ENCODE measurements at places on chromosomes 2 and 18. TPM values are rescaled to one million over a fixed set of nuclear protein-coding genes. Genes with fewer than 3 reads are reported as not detected.

GRCh38 chr2:62504657-62505056, 1.3 kb downstream of the TMEM17 start:
- no peak for DNase-seq

DNA sequence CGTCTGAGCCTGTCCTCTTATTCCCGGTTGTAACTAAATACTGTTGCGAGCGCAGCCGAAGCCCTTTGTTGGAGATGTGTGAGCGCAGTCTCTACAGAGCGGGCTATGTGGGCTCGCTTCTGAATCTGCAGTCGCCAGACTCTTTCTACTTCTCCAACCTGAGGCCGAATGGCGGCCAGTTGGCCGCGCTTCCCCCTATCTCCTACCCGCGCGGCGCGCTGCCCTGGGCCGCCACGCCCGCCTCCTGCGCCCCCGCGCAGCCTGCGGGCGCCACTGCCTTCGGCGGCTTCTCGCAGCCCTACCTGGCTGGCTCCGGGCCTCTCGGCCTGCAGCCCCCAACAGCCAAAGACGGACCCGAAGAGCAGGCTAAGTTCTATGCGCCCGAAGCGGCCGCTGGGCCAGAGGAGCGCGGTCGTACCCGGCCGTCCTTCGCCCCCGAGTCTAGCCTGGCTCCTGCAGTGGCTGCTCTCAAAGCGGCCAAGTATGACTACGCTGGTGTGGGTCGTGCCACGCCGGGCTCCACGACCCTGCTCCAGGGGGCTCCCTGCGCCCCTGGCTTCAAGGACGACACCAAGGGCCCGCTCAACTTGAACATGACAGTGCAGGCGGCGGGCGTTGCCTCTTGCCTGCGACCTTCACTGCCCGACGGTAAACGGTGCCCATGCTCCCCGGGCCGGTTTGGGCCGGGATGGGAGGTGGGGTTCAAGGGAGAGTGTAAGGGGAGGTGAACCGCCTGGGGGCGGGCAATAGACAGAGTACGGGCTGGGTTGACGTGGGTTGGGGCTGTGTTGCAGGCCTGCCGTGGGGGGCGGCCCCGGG, at the start of gene HOXD12:
Gene HOXD12, plus strand, starts transcription at position 68 of the 819 bp plus-strand sequence. Its CDS starts 7 bp downstream, at position 75.
- DNase-seq, result no peak

DNA sequence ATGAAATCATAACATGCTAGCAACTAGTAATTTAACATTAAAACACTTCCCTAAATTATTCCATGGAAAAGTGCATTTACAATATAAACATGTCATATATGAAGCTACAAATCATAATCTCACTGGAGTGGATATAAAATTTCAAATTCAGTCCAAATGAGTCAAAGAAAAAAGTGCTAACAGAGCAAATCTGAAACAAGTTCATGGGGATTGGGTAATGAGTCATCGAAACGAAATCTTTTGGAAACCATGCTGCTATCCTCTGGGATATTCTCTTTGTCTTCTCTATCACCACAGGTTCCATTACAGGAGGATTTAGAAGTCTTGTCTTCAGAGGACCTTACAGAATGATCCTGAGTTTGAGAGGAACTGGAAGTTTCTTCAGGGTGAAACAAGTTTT, 34.1 kb downstream of the STK17B start:
- DNase-seq, result no peak

GRCh38 chr2:68238955-68239822, 13.1 kb downstream of the PPP3R1 start:
- no peak for DNase-seq

GRCh38 chr2:230958820-230959756, 34.0 kb upstream of the GPR55 start:
- no peak for DNase-seq

DNA sequence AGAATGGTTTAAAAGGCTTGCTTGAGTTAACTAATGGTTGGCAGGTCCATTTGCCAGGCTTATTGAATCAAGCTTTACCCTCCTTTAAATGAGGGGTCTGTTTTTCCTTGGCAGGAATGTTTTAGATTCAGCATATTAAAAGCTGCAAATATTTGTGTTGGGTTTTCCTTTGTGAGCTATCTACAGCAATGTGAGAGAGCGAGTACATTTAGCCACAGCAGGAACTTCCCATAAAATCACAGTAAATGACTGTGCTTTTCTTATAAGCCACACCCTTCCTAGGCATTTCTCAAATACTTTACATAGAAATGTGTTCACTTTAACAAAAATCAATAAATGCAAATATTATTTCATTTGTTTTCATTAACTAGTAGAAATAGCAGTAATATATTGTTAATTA, 23.9 kb downstream of the CALCRL start:
- DNase-seq, result no peak

- no peak for DNase-seq
Observed at GRCh38 chr2:180523621-180524340, 456.6 kb upstream of the UBE2E3 start.

- DNase-seq, result no peak
Observed at GRCh38 chr2:195687320-195688086, 30.5 kb downstream of the SLC39A10 start.

GRCh38 chr18:34224423-34225217, at the start of gene NOL4:
Gene NOL4, minus strand, starts transcription at chr18:34224913. Its CDS starts 1,660 bp downstream, at chr18:34223253.
- peak; percentile 71 for DNase-seq

DNA sequence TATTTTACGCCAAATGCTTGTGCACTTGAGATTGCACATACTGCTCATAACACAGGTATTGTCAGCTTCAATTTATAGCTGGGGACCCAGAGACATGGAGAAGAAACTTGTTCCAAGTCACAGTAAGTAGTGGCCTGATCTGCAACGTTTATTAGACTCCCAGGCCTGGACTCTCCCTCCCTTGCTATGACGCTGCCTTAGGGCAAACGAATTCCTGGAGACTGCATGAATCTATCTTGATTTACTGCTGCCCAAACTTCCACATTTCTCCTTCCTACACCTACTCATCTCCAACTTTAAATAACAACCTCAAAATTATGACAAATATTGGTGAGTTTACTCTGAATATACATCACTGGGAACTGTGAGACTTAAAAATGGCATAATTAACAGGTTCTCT, 145.1 kb upstream of the CCDC195 start:
- no peak for DNase-seq

GRCh38 chr2:166831930-166832329, 56.4 kb upstream of the XIRP2 start:
- no peak for DNase-seq

DNA sequence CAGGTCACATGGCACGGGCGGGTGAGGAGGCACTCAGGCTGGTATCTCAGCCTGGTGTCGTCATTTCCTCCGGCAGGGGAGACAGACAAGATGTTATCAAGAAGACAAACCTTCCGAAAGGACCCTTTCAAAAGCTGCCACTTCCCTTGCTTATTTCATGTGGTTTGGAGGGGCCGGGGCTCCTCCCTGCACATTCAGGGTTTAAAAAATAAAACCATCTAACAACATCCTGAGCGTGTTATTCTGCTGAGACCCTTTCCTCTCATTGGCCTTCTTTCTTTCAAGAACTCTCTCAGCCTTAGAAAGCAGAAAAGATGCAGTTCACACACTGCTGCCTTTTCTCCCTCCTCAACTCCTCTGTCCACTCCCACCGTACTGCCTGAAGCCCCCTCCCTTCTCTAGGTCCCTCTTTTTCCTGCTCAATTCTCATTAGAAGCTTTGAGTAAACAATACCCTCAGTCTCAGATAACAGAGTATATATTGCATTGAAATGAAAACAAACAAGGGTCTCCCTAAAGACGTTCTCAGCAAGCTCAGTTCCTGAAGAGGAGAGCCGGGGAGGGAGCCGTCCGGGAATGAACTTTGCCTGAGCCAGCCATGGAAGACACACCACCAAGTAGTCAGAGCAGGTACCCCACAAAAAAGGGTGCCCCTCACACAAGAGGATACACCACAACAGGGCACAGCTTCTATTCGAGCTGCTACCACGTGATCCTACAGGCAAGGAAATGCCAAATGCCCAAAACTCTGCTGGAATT, 9.7 kb downstream of the SMAD7 start:
- DNase-seq, result peak; percentile 50

GRCh38 chr2:206873423-206873822, 65.9 kb upstream of the CPO start:
- no peak for DNase-seq

DNA sequence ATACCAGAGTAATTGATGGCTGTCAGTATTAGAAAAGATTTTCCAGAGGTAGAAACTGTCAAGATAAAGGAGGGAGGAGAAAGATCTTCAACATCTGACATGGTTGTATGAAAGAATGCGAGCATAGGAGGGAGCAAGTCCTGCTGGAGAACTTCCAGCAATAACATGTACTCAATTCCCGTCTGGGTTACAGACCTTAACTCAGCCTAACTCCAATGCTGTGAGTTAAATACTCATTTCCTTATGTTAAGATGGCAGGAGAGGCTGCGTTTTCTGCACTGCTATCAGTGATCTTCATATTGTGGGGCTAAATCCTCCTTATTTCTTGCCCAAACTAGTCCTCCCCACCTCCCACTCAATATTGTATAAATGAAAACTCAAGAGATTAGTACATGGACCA, 6.7 kb upstream of the CERS6 start:
- DNase-seq, result no peak

DNA sequence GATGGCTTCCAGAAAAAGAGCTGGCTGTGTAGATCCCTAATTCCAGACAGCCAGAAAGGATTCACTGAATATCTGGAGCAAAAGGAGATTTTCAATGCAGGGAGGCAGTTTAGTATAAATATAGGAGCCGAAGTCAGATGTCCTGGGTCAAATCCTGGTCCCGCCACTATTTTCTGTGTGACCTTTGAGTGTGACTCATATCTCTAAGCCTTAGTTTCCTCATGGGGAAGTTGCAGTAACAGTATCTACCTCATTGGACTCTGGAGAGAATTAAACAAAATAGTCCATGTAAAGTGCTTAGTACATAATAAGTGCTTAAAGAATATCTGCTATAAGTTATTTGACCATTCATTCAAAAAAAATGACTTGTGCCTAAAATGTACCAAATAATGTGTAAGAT, 52.1 kb upstream of the ITGA6 start:
- DNase-seq, result no peak

GRCh38 chr2:16639431-16639830, 26.2 kb downstream of the CYRIA start:
- no peak for DNase-seq

- no peak for DNase-seq
Observed at GRCh38 chr2:62631160-62632085, 74.1 kb upstream of the EHBP1 start.

DNA sequence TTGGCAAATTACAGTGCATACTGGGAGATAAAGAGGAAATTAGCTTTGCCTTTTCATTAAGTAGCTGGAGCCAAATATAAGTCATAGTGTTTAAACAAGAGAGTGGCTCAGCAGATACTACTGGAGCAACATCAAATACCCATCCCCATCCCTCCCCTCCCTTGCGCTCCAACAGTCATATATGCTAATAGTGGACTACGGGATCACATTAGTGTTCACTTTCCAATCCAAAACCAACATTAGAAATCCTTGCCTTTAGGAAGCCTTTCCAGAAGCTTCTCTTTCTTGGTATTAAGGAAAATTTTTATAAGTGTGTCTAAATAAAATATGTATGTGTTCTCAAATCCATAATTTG, 1669.3 kb downstream of the SUCLG1 start:
- DNase-seq, result peak; percentile 88

DNA sequence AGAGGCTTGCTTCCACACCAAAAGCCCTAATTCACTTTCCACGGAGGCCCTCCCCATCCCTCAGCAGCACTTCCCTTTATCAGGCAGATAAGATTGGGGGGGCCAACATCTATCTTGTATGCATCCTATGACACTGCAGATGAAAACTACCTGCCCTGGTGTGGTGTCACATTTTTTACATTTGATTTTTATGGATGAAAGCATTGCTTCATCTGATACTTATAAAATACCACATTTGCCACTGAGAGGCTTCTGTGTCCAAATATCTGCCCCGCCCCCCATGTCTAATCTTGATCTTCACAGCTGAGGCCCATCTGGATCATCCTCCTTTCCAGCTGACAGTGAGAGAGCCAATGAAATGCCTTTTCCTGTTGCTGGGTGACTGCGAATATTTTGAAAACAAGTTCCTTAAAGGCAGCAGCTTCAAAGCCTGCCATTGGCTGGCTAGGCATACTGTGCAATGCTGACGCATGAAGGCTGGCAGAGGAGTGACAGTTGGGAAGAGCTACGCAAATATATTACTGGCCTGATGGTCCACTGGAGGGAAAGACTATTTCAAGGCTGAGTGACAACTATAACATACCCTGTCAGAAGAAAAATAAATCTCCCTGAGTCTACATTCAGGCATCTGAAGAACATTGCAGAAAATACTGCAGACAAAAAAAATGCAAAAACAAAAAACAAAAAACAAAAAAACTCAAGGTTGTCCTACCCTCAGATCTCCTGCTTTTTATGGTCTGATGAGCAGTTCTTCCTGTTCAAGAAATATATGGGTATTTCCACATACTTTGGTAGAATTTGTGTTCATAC, 318.7 kb downstream of the PDE11A start:
- DNase-seq, result peak; percentile 97

DNA sequence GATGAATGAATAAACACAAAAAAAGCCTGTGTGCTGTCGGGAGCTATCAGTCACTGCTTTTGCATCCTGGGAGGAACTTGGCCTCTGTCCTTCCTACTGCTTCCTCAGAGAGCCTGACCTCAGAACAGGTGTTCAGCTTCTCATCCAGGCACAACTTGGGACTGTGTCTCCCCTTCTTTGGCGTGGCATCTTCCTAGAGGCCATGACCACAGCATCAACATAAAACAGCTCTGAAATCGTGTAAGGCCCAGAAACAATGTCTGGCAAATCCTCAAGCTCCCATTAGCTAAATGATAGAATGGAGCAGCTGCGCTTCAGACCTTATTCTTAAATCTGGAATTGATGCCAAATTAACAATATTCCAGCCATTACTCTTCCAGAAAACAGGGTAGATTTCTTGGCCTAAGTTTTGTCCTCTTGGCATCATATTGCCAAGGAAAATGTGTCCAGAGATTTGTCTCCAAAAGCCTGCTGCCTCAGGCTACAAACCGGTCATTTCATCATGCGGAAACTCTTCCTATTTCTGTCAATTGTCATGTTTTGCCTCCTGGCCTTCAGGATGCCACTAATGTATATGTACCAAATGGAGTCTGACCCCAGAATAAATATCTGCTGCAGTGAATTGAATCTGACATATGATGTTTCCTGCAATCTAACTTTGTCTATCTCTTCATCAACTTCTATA, 53.2 kb upstream of the RAB27B start:
- DNase-seq, result peak; percentile 67

- no peak for DNase-seq
Observed at GRCh38 chr18:43916984-43917383, 639.7 kb upstream of the SYT4 start.

DNA sequence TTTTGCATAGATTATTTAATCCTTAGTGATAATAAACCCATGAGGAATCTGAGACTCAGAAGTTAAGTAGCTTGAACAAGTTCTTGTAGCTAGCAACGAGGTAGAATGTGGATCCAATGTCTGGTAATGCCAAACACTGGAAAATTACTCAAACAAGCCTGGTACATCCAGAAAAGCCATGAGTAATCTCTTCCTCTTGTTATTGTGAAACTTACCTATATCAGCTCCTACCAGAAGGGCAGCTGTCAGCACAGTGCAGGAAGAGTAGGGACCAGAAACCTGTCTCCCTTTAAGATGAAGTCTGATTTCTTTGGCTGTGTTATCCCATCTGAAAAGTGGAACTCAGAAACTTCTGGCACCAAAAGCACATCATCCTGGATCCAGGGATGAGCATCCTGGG, 7.7 kb upstream of the SERPINB8 start:
- DNase-seq, result no peak

PAIP2B gene
- total RNA-seq, result 10.4 TPM

ABI2 gene
- 68.1 TPM for total RNA-seq

TNFAIP6 gene
- total RNA-seq, result 6.0 TPM

AKAIN1 gene
- not detected for total RNA-seq

IL36RN gene
- total RNA-seq, result 0.09 TPM

GPR39 gene
- 12.4 TPM for total RNA-seq

MYO7B gene
- total RNA-seq, result 4.7 TPM

Data from lung (tissue), 17 donors.